ENCODE measurements at places on chromosomes 2 and 18. TPM values are rescaled to one million over a fixed set of nuclear protein-coding genes. Genes with fewer than 3 reads are reported as not detected.

Gene ITPRID2
- 68.5 TPM for total RNA-seq

Gene CD8A
- total RNA-seq = not detected

DNA sequence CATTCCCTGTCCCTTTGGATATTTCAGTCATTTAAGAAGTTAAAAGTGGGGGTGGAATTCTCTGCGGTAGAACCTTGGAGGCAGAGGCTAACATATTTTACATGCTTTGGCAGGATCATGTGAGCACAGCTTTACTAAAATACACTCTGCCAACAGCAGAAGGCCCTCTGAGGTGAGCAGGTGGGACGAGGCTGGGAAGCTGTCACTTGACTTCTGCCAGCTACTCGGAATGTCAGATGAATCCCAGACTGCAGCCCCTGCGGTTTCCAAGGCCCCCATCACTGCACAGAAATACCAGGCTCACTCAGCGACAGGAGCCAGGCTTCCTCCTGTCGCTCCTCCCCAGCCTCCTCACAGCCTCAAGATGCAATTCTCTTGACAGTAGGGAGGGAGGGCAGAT, 220.9 kb upstream of the REV1 start:
- DNase-seq = no peak

Gene SMARCAL1
- 11.5 TPM for total RNA-seq

All from H4 (cell line).